DND-41 (cell line): ENCODE measurements at places on chromosomes 3 and 15.

- no peak for DNase-seq
These were observed 41.8 kb upstream of the MUC13 start for GRCh38 chr3:124976383-124976782.

- no peak for DNase-seq
These were observed 125.3 kb downstream of the IL5RA start for GRCh38 chr3:2984831-2985220.

DNA sequence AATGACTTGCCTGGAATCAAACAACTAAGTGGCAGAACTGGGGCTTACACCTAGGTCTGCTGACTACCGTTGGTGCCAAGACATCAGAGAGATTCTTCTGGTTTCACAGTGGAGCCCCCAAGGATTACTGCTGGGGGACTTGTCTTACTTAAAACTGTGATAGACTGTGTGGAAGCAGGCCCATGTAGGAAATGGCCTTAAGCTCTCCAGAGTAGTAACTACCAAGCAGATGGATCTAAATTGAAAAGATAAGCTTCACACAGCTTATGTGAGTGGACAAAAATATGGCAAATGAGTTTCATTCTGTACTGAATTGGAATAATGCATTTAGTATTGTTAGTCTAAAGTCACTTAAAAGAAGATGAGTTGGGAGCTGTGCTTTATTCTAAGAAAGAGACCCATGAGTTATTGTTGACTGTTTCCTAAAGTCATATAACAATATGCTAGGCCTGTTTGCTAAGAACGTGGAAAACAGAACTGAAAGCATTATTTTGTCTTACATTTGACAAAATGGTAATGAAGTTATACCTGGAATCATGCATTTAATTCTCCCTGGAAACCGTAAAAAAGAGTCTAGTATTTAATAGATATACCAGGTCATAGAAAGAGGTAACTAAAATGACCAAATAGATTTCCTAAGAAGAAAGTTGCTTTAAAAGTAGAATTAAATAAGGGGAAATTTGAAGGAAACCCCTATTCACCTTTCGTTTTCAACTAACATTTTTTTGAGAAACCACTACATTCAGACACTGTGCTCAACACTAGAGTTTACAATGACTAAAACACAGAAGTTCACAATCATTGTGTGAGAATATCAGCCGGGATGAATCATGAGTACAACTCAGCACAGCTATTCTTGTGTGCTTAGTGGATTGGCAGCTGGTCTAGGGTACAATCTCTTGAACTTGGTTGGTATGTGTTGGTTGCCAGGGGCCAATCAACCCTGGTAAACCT, 13.0 kb upstream of the MAPK6 start:
- no peak for DNase-seq

DNA sequence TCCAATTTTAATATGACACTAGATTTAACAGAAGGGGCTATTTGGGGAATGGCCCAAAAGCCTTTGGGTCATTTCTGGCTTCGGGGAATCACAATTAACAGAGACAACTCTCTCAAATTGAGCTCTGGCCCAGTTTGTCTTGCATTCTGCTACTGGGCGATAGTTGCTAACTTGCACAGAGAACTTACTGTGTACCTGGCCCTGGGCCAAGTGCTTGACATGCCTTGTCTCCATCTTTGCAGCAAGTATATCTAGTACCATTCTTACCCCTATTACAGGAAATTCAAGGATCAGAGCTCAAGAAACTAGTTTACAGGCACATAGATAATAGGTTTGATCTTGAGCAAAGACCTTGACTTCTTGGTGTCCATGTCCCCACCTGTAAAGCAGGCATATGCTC, 175.7 kb downstream of the TMEM108 start:
- no peak for DNase-seq

GRCh38 chr15:88049506-88049905, 207.0 kb downstream of the NTRK3 start:
- no peak for DNase-seq

- DNase-seq: no peak
These were observed 92.0 kb downstream of the ALCAM start for GRCh38 chr3:105458518-105459215.

DNA sequence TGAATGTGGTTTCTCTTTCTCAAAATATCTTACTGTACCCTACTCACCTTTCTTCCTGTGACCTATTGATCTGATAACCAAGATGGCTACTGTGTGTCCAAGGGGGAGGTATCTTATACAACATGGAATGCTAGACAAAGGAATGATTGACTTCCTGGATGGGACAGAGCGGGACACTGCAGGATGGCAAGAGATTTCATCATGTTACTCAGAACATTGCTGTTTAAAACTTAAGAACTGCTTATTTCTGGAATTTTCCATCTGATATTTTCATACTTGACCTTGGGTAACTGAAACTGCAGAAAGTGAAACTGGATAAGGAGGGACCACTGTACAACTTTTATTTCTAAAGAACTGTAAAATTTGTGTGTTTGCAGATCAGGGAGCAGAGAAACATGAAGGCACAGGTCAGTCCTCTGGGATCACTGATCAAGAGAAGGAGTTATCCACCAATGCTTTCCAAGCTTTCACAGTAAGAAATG, 18.5 kb downstream of the CNOT10 start:
- DNase-seq: no peak

DNA sequence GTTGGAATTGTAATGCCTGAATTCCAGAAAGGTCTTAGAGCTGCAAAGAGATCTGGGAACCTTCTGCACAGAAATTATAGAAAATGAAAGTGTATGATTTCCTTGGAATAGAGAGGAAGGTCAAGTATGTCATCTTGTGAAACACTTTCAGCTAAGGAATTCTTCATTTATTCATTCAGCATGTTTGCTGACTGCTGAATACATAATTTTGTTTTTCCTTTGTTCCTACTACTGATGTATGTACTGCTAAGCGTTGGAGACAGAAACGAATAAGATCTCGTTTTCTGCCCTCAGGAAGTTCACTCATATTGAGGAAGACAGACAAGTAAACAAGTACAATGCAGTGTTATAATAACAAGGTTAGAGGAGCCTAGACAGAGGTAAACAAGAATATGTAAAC, 14.3 kb upstream of the IL20RB start:
- DNase-seq: no peak

DNA sequence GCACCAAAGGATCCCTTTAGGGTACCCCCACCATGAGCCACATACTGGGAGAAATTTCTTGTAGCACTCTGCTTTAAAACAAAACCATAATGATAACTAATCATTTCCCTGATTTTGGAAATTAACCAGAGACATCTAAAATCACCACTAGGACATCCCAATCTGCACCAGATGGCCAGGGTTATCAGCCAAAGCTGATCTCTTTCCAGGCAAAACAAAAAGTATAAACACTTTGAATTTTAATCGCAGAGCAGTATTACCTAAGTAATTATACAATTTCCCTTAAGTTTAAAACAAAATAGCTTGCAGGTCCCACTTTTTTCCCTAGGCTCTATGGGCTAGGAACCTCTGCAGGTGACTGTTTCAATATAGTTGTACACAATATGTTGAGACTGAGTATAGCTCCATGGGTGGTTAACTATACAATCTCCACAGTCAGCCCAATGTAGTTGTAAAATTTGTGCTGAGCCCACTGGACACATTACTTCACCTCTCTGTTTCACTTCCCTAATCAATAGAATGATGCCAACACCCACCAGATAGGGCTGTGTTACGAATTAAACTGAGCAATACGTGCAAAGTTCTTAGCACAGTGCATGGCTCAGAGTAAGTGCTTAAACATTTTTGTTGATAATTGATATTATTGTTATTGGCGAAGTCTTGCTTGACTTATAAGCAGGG, 629 bp upstream of the NOX5 start:
- no peak for DNase-seq

- no peak for DNase-seq
These were observed 47.3 kb downstream of the ITGA11 start for GRCh38 chr15:68384451-68385239.
